Hindlimb muscle (tissue), 1 donor: ENCODE measurements at places on chromosomes 16 and 17. TPM values are rescaled to one million over a fixed set of nuclear protein-coding genes. Genes with fewer than 3 reads are reported as not detected.

- peak; percentile 49 for DNase-seq
Observed at GRCh38 chr16:969508-970385, 1.0 kb downstream of the LMF1 start.

The MIF4GD gene
- polyA plus RNA-seq: 13.1 TPM

DNA sequence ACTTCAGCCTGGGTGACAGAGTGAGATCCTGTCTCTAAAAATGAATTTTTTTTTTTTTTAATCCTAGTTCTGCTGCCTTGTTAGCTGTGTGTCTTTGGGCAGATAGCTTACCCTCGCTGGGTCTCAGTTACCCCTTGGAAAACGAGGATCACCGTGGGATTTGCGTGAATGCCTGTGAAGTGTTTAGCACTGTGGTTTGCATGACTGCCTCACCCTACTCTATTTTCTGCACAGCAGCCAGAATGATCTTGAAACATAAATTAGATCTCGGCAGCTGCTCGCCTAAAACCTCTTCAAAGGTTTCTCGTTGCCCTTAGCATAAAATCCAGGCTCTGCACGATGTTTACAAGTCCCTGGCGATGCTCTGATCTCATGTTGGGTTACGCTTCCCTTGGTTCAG, 71.2 kb upstream of the GRIN2A start:
- DNase-seq: no peak

- DNase-seq: no peak
Observed at GRCh38 chr16:74982256-74982655, 2.7 kb downstream of the WDR59 start.

The ACSM2B gene
- polyA plus RNA-seq: 0.41 TPM

DNA sequence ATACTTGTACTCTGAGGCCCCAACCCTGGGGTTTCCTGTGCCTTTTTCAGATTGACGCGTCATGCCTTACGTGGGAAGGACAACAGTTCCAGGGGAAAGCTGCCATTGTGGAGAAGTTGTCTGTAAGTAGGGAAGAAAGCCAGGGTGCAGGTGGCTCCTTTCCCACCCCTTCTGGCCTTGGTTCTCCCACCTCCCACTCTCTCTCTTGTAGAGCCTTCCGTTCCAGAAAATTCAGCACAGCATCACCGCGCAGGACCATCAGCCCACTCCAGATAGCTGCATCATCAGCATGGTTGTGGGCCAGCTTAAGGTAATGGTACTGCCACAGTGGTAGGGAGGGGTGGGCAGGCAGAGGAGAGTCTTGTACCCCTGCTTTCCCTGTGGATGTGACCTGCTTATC, 4.6 kb upstream of the EDC4 start:
- no peak for DNase-seq

GRCh38 chr17:80720610-80721577, 176.3 kb downstream of the RPTOR start:
- no peak for DNase-seq

The TMEM100 gene
- 4.2 TPM for polyA plus RNA-seq

The CDH15 gene
- polyA plus RNA-seq: 340 TPM

DNA sequence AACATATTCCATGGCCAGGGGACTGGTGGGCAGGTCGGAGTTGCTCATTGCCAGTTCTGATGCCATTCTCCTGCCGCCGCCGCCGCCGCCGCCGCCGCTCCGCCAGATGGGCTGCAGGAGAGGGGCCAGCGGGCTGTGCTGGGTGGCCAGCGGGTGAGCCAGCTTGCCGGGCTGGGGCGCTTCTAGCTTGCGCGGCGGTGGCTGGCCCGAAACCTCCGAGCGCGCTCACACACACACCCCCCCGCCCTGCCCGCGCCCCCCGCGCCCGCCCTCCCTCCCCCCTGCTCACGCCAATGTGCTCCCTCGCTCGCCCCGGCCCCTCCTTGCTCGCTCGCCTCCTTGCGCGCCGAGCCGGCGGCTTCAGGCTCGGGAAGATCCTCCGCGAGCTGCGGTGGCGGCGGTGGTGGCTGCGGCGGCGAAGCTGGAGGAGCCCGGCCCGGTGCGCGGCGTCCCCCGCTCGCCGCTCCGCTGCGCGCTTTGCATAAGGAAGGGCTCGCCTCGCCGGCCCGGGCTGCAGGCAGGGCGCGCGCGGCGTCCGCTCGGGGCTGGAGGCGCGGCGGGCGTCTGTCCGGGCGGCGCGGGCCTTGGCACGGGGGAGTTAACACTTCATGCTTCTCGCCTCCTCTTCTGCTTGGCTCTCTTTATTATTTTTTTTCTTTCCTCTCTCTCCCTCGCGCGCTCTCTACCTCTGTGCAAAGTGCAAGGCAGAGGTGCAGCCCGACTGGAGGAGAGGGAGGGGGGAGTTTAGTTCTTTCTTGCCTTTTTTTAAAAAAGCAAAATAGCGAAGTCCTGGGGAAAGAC, 500 bp downstream of the MAF start:
- DNase-seq: peak; percentile 86

- no peak for DNase-seq
Observed at GRCh38 chr16:49932434-49932833, 76.5 kb upstream of the ZNF423 start.

GRCh38 chr17:50396261-50397110, 837 bp downstream of the LRRC59 start:
- DNase-seq: peak; percentile 50
